ENCODE measurements at places on chromosomes 7 and 10. TPM values are rescaled to one million over a fixed set of nuclear protein-coding genes. Genes with fewer than 3 reads are reported as not detected.

Gene HSPA12A
- 5.2 TPM for total RNA-seq

Gene LRRC17
- 1.6 TPM for total RNA-seq

Gene HKDC1
- not detected for total RNA-seq

GRCh38 chr10:131841661-131842139 lies 59.1 kb upstream of the PPP2R2D start:
- no peak overlapping the region for H3K27ac ChIP-seq
- no peaks in the 10 kb centered on the region for H3K27me3 ChIP-seq
- peak; percentile 27 for DNase-seq
- no peaks in the 10 kb centered on the region for H3K4me1 ChIP-seq
- no peak overlapping the region for H3K4me3 ChIP-seq
- H3K36me3 ChIP-seq = 0 out of 2 replicates have a peak, but pooled peaks cover 5% of the 10 kb centered on the region

DNA sequence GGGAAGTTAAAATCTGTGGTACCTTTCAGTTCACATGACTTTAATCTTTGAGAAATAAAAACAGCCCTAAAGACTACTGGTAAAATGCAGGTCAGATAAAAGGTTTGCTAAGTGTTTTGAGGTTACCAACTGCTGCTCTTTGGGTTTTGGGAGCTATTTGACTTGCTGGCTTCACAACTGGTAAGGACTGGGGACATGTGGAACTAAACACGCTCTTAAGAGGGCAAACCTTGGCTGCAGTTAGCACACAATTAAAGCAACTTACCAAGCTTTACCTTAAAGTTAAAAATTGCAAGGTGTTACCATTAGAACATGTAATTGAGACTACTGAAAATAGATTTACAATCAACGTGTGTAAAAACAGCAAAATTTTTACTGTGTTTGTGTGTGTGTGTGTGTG lies 220.2 kb downstream of the PHF14 start:
- H3K27ac ChIP-seq = peak overlapping the region; percentile 92
- H3K4me3 ChIP-seq = peak overlapping the region; percentile 79
- H3K27me3 ChIP-seq = peaks cover 93% of the 10 kb centered on the region
- DNase-seq = no peak

DNA sequence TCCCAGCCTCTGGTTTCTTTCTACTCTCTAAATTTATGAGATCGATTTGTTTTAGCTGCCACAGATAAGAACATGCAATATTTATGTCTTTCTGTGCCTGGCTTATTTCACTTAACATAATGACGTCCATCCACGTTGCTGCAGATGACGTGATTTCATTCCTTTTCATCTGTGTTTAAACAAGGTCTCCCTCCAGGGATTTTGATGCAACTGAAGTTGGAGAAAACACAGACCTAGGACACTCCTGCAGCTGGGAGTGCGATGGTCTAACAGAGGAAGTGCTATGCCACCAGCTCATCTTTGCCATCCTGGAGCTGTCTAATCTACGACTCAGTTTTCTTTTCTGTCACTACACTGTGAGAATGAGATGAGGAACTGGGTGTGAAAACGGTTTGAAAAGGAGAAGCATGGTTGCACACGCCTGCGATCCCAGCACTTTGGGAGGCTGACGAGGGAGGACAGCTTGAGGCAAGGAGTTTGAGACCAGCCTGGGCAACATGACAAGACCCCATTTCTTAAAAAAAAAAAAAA lies 1.5 kb upstream of the KCTD7 start:
- peaks cover 12% of the 10 kb centered on the region for H3K4me1 ChIP-seq
- peaks cover 17% of the 10 kb centered on the region for H3K27me3 ChIP-seq
- H3K36me3 ChIP-seq = no peaks in the 10 kb centered on the region
- H3K4me3 ChIP-seq = peak overlapping the region; percentile 57

DNA sequence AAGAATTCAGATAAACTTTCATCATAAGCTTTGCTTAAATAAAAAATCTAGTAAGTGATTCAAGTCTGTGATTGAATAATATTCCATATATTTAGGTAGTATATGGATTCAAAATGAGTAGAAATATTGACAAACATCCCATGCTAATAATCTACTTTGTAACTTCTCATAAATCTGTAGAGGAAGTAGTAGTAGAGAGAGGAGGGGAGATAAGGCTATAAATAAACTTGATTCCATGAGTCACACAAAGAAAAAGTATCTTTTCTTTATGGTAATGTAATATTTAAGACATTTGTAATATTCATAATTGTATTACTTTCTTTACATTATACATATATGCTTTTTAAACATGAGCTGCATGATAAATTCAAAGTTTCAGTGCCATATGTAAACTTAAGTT lies 25.6 kb upstream of the CD36 start:
- no peak overlapping the region for H3K4me3 ChIP-seq
- H3K4me1 ChIP-seq = peaks cover 21% of the 10 kb centered on the region
- no peaks in the 10 kb centered on the region for H3K27me3 ChIP-seq
- no peaks in the 10 kb centered on the region for H3K36me3 ChIP-seq
- DNase-seq = no peak
- no peak overlapping the region for H3K27ac ChIP-seq

DNA sequence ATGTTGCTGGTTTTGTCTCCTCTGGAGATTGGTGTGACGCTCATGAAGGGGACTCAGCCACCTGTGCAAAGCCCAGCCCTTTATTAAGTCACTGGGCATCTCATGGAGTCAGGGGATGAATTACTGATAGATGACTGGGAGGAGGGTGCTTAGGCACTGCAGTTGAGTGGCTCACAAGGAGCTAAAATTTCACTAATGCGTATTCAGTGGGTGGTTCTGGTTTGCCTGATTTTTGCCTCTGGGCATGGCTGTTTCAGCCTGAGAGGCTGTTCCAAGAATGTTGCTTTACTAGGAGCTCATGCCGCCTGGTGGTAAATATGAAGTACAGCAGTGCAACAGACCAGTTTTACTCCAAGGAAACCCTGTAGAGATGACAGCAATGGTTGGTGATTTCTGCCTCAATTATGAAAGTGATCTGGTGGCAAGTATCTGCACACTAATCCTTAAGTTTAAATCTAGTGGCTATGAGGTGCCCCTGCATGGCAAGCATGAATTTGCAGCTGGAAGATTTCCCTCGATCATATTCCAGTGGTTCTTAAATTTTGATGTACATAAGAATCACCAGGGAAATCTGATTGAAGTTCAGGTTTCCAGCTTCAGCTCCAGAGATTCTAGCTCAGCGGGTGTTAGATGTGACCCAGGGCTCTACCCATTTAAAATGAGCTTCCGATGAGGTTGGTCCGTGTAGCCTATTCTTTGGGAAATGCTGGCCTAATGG lies 19.9 kb downstream of the ACTA2 start:
- DNase-seq = peak; percentile 53
- H3K27ac ChIP-seq = peak overlapping the region; percentile 79
- no peaks in the 10 kb centered on the region for H3K27me3 ChIP-seq

- no peak for DNase-seq
- H3K4me1 ChIP-seq = 0 out of 2 replicates have a peak, but pooled peaks cover 3% of the 10 kb centered on the region
- no peak overlapping the region for H3K4me3 ChIP-seq
- no peak overlapping the region for H3K27ac ChIP-seq
These were observed 46.7 kb downstream of the FZD1 start for GRCh38 chr7:91310830-91311460.

DNA sequence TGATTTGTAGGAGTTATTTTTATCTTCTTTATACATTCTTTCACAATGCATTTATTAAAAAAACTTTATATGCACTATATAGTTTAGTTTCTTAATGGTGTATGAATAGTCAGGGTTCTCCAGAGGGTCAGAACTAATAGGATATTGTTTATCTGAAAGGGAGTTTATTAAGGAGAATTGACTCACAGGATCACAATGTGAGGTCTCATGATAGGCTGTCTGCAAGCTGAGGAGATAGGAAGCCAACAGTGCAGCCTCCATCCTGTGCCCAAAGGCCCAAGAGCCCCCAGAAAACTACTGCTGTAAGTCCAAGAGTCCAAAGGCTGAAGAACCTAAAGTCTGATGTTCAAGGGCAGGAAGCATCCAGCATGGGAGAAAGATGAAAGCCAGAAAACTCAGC lies 192.8 kb upstream of the AHR start:
- H3K27ac ChIP-seq = no peak overlapping the region
- H3K27me3 ChIP-seq = no peaks in the 10 kb centered on the region
- DNase-seq = no peak
- peaks cover 41% of the 10 kb centered on the region for H3K4me1 ChIP-seq

- no peaks in the 10 kb centered on the region for H3K27me3 ChIP-seq
- H3K4me3 ChIP-seq = no peak overlapping the region
- no peak for DNase-seq
- H3K36me3 ChIP-seq = peaks cover 19% of the 10 kb centered on the region
These were observed 27.7 kb downstream of the CCM2 start for GRCh38 chr7:45027774-45028114.

DNA sequence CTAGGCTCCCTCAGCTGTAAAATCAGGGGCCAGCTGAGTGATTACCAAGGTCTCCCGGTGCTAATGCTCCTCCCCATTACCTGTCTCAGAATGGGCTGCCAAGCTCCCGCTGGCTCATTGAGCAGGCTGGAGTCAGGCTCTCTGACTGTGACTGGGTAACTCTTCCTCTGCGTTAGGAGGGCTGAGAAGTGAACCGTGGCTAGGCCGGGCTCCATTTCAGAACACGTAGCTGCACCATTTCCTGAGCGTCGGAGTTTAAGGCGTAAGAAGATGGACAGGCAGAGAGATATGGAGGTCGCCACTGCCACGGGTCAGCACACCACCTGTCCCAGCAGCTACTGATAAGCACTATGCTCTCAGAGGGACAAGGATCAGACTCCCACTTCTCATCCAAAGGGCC lies 250.3 kb downstream of the TCERG1L start:
- DNase-seq = no peak
- peaks cover 56% of the 10 kb centered on the region for H3K36me3 ChIP-seq
- peaks cover 12% of the 10 kb centered on the region for H3K4me1 ChIP-seq

- H3K27ac ChIP-seq = peak overlapping the region; percentile 46
- H3K4me1 ChIP-seq = no peaks in the 10 kb centered on the region
- DNase-seq = no peak
- no peaks in the 10 kb centered on the region for H3K27me3 ChIP-seq
- no peak overlapping the region for H3K4me3 ChIP-seq
These were observed 36.2 kb upstream of the PPIF start for GRCh38 chr10:79310911-79311573.

GRCh38 chr7:25906760-25907159 lies 245.2 kb upstream of the NFE2L3 start:
- H3K4me1 ChIP-seq = peaks cover 24% of the 10 kb centered on the region
- no peak overlapping the region for H3K27ac ChIP-seq
- DNase-seq = no peak
- no peaks in the 10 kb centered on the region for H3K27me3 ChIP-seq
- H3K4me3 ChIP-seq = no peak overlapping the region
- no peaks in the 10 kb centered on the region for H3K36me3 ChIP-seq

Measured in WTC11 (cell line).